ENCODE measurements at places on chromosomes 7 and 10. TPM values are rescaled to one million over a fixed set of nuclear protein-coding genes. Genes with fewer than 3 reads are reported as not detected.

GRCh38 chr7:157711353-157711888, 374.6 kb downstream of the DNAJB6 start:
- no peaks in the 10 kb centered on the region for H3K4me1 ChIP-seq
- H3K27me3 ChIP-seq = peaks cover 10% of the 10 kb centered on the region
- H3K36me3 ChIP-seq = no peaks in the 10 kb centered on the region
- DNase-seq = no peak
- no peak overlapping the region for H3K4me3 ChIP-seq

The OPALIN gene
- total RNA-seq = not detected

DNA sequence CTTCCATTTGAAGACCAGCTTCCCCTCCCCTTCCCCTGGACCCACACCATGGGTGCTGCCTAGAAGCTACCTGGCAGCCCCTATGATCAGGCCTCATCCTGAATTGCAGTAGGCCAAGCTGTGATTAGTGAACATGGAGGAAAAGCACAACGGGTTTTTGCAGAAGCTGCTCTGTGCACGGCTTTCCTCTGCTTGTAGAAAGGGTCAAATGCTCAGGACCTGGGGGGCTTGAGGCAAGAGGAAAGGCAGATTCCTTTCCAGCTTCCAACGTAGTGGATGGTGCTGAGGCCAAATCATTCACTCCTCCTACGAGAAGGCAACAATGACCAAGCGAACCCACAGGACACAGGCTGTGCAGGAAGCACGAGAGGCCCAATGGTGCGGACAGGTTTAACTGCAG, 410.3 kb upstream of the SHH start:
- no peak overlapping the region for H3K27ac ChIP-seq
- no peaks in the 10 kb centered on the region for H3K4me1 ChIP-seq
- H3K36me3 ChIP-seq = no peaks in the 10 kb centered on the region
- no peak overlapping the region for H3K4me3 ChIP-seq
- no peaks in the 10 kb centered on the region for H3K27me3 ChIP-seq
- DNase-seq = no peak

The COL28A1 gene
- 0.29 TPM for total RNA-seq

DNA sequence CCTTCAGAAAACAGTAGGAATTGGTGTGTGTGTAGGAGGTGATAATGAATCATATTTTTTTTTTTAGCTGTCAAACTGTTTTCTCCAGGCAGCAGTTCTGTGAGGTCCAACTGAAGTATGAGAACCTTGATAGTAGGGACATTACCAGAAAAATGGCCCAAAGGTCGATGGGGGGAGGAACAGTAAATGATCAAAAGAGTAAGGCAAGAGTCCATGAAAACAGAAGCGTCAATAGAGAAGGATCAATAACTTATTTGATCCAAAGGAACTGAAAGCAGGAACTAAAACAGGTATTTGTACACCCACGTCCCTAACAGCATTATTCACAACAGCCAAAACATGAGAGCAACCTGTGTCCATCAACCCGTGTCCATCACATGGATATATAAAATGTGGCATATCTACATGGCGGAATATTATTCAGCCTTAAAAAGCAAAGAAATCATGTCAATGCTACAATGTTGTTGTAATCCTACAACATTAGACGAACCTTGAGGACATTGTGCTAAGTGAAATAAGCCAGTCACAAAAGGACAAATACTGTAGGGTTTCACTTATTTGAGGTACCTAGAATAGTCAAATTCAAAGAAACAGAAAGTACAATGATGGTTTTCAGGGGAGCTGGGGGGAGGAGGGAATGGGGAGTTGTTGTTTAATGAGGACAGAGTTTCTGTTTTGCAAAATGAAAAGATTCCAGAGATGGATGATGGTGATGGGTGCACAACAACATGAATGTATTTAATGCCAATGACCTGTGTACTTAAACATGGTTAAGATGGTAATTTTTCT, 214.0 kb upstream of the KLF14 start:
- H3K4me3 ChIP-seq = peak overlapping the region; percentile 96
- peak overlapping the region; percentile 99 for H3K27ac ChIP-seq
- peaks cover 25% of the 10 kb centered on the region for H3K36me3 ChIP-seq
- DNase-seq = no peak

The TDRD1 gene
- total RNA-seq = 0.09 TPM

The AGR2 gene
- total RNA-seq = not detected

The COBL gene
- not detected for total RNA-seq
